Activated T-helper 1 cell treated with anti-CD3 and anti-CD28 coated beads, Interleukin-12 subunit alpha, Interleukin-12 subunit beta, Interleukin-2, Interleukin-4 antibody, amounts not matched to agents 30 ng/mL and 10 ng/mL and 1 ng/mL, durations not matched to agents 14 hours and 24 hours and 36 hours (primary cell): ENCODE measurements at places on chromosomes 3 and 15. TPM values are rescaled to one million over a fixed set of nuclear protein-coding genes. Genes with fewer than 3 reads are reported as not detected.

DNA sequence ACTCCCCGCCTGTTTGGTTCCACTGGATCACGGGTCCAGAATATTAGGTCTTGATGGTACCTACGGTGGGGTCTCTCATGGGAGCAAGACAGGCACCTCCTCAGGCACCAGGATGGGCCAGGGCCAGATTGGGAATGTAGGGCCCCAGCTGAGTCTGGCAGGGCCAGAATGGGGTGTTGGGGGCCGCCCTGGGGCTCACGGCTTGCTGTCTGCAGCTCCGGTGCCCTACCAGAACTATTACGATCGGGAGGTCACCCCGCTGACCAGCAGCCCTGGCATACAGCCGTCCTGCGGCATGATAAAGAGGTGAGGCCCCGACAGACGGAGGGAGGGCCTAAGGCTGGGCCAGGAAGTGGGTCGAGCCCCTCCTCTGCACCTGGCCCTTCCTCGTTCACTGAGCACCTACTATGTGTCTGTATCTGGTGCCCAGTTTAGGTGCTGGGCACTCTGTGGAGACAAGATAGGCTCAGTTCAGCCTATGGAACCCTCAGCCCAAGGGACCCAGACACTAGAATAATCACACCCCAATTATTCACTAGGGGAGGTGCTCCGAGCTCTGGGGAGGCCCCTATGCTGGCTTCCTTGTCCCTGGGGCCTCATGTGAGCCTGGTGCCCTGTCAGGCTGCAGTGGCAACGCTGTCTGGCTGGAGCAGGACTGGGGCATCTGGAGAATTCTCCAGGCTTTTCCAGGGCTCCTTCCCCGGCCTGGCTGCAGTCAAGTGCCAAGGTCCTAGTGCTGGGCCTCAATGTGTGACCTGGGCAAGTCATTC is 37.9 kb downstream of the PSTPIP1 start:
- DNase-seq, result no peak

DNA sequence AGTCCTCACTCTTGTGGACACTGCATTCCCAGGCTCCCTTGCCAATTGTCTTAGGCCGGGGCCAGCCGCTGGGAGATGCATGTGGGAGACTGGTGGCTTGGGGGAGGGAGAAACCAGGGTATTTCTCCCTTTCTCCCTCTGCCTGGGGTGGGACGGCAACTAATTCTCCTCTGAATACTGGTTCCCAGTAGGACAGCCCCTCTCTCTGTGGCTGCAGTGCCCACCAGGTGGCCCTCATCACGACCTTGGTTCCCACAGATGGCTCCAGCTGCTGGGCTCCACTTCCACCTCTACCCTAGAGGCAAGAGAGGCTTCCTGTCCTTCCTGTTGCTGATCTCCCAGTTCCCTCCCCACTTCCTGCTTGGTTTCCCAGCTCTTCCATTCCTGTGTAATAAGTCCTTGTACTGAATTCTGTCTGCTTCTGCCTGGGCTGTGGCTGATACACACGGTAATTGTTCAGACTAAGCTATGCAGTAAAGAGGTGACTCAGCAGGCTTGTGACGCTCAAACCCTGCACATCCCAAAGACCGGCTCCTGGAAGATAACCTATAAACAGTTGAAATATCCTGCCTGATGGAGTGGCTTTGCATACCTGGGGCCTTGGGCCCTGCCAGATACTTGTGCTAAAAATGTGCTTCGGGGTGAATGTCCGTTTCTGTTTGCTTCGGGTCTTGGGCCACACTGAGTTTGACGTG is 20.4 kb upstream of the COPG1 start:
- DNase-seq, result no peak

DNA sequence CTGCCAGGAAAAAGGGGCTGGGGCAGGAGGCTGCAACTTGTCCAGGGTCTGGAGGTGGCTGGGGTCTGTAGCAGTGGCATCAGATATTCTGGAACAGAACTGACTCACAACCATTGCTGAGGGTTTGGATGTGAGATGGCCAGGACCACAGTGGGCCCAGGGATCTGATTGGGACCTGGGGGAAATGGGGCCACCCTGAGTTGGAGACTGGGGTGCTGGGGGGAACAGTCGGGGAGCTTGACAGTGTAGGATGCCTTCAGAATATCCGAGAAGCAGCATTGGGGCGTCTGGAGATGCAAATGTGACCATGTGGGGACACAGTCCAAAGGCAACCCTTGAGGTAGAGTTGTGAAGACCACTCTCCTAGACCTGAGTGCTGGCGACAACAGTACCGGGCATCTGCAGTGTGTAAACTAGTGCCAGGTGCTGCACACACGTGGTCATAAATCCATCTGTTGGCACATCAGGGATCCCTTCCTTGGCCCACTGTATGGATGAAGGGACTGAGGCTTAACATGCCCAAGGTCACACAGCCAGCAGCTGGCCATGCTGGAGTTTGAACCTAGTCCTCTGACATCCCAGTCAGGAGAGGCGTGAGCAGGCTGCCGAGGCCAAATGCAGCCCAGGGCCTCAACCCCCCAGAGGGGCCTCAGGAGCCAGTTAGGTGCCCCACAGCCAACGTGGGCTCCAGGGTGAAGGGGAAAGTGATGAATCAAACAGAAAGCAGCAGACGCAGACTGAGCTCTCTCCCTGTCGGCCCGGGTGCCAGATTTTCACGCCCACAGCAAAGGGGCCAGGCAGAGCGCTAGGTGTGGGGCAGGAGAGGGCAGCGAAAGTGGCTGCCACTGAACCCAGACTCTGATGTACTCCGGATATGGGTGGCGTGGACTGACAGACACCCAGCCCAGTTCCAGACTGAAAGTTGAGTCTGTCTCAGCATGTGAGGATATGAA is 18.8 kb downstream of the HEMK1 start:
- peak; percentile 67 for DNase-seq

DNA sequence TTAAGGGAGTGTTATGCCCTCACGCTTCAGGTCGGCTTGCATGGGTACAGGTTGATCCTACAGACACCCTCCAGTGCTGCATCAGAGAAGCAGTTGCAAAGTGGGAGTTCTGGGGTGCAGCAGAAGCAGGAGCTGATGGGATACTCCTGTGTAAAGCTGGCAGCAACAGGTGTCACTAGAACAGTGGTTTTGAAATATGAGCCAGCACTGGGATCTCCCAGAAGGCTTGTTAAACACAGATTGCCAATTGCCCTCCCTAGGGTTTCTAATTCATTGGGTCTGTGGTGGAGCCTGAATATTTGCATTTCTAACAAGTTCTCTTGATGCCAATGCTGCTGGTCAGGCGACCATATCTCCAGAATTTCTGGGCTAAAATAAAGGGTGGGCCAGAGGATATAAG is 350.4 kb downstream of the CLSTN2 start:
- no peak for DNase-seq

DNA sequence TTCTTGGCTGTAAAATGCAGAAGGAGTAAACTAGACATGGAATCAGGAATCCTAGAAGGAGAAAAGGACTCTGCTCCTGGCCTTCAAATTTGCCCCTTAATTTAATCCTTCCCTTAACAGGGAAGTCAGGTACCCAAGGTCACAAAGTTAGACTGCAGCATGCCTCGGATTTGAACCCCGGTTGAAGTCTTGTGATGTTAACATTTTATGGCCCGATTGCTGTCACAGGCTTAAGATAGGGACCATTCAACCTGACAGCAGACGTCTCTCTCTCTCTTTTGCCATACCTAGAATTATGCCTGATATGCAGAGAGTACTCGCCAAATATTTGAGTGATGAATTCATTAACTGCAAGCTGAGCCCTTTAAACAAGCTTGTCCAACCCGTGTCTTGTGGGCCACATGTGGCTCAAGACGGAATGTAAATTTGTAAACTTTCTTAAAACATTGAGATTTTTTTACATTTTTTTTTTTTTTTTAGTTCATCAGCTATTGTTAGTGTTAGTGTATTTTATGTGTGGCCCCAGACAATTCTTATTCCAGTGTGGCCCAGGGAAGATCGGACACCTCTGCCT is 217.2 kb downstream of the THSD4 start:
- no peak for DNase-seq

- DNase-seq, result no peak
Observed at GRCh38 chr15:48242535-48242934, 36.4 kb downstream of the SLC12A1 start.

DNA sequence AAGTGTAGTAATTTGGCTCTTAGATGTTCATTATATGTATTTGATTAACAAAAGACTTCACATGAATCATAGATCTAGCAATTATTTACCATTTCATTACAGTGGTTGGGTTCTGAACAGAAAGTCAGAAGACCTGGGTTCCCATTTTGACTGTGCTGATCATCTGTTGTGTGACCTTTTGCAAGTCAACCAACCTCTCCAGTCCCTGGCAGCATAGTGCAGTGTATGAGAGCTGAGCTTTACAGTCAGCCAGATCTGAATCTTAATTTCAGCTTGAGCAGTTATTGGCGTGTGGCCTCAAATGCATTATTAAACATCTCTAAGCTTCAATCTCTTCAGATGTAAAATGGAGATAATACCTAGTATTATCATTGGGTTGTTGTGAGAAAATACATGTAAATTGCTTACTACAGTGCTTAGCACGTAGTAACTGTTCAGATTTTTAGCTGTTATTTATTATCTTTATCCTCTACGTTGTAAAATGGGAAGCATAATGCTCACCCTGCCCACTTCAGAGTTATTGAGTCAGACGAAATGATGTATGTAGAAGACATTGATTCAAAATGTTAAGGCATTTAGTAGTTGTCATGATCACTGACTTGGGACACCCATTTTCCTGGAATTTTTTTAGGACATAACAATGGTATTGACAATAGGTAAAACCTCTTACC is 104.0 kb downstream of the KLHL25 start:
- peak; percentile 37 for DNase-seq

DNA sequence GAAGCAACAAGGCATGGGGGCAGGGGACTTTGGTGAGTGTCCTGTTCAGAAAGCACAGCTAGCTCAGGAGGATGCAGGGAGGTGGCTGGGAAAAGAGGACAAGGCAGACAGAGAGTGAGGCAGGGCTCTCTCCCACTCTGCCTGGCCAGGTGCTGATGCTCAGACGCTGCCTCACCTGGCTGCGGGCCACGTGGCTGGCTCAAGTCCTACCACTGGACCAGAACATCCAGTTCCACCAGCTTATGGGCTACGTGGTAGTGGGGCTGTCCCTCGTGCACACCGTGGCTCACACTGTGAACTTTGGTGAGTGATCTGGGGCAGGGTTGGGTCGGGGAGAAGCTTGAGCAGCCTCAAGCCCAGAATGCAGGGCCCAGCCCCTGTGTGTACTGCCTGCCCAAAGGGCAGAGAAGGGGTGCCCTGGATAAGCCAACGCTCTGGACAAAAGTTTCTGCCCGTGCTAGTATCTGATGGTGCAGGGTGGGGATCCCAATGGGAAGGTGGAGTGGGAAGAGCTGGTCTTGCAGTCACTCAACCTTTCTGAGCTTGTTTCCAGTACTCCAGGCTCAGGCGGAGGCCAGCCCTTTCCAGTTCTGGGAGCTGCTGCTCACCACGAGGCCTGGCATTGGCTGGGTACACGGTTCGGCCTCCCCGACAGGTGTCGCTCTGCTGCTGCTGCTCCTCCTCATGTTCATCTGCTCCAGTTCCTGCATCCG is 20.9 kb downstream of the NOX5 start:
- DNase-seq, result no peak

- no peak for DNase-seq
Observed at GRCh38 chr3:33023176-33024136, 72.0 kb downstream of the CCR4 start.

GRCh38 chr3:169085827-169086226 is 577.7 kb downstream of the MECOM start:
- DNase-seq, result no peak

- no peak for DNase-seq
Observed at GRCh38 chr3:172259111-172259541, 189.1 kb downstream of the GHSR start.

GRCh38 chr15:27167738-27168137 is 196.8 kb downstream of the GABRG3 start:
- DNase-seq, result no peak

- no peak for DNase-seq
Observed at GRCh38 chr3:57085211-57085610, 24.7 kb downstream of the SPATA12 start.

- no peak for DNase-seq
Observed at GRCh38 chr15:29208352-29208751, 61.3 kb downstream of the NSMCE3 start.

- no peak for DNase-seq
Observed at GRCh38 chr3:53665608-53666425, 171.4 kb downstream of the CACNA1D start.

DNA sequence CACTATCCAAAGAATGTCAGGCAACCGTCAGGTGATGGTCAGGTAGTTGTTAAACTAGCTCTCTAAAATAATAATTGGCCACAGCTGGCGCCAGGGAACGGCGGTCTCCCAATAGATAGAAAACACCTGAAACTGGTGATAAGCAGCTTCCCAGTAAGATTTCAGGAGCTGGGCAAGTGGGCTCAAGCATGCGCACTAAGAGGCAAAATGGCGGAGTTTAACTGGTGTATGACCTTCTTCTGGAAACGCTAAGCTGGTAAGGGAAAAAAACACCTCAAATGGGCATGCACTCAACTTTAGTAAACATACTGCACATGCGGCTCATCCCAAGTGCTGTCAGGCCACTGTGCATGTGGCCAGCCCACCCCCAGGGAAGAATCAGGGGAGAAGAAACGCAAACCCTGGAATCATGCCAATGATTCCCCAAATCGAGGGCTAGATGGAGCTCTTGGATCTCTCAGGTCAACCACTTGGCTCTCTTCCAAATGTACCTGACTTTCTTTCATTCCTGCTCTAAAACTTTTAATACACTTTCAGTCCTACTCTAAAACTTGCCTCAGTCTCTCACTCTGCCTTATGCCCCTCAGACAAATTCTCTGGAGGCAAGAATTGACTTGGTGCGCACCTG is 195.0 kb downstream of the ZNF621 start:
- DNase-seq, result no peak

- DNase-seq, result no peak
Observed at GRCh38 chr3:62171789-62172188, 201.6 kb downstream of the FEZF2 start.

- no peak for DNase-seq
Observed at GRCh38 chr3:19811689-19812088, 122.3 kb downstream of the EFHB start.

GRCh38 chr3:188349351-188349901 is 195.5 kb downstream of the LPP start:
- no peak for DNase-seq

- DNase-seq, result no peak
Observed at GRCh38 chr3:195932418-195933043, 24.2 kb upstream of the TNK2 start.

- DNase-seq, result no peak
Observed at GRCh38 chr3:45123581-45124269, 22.5 kb downstream of the CDCP1 start.

- no peak for DNase-seq
Observed at GRCh38 chr3:10280571-10280970, 12.2 kb downstream of the GHRL start.

- DNase-seq, result no peak
Observed at GRCh38 chr15:74977599-74977998, 17.8 kb upstream of the SCAMP5 start.

Gene DISP2
- total RNA-seq, result 0.02 and 0.54 TPM in 2 replicates

Gene SYNPR
- total RNA-seq, result not detected in 2 replicates

Gene ACKR2
- total RNA-seq, result 0.66 and 0.88 TPM in 2 replicates

Gene DENND4A
- 50.8 and 59.0 TPM in 2 replicates for total RNA-seq

Gene HTR3E
- total RNA-seq, result not detected in 2 replicates

Gene WDR73
- total RNA-seq, result 27.8 and 33.5 TPM in 2 replicates

Gene KLHL6
- total RNA-seq, result 38.6 and 40.6 TPM in 2 replicates

Gene CCDC9B
- 0.21 and 0.24 TPM in 2 replicates for total RNA-seq

Gene CHRNA3
- not detected in 2 replicates for total RNA-seq

Gene SLC2A2
- not detected in 2 replicates for total RNA-seq
